ENCODE measurements at places on chromosomes 1 and 21. TPM values are rescaled to one million over a fixed set of nuclear protein-coding genes. Genes with fewer than 3 reads are reported as not detected.

DNA sequence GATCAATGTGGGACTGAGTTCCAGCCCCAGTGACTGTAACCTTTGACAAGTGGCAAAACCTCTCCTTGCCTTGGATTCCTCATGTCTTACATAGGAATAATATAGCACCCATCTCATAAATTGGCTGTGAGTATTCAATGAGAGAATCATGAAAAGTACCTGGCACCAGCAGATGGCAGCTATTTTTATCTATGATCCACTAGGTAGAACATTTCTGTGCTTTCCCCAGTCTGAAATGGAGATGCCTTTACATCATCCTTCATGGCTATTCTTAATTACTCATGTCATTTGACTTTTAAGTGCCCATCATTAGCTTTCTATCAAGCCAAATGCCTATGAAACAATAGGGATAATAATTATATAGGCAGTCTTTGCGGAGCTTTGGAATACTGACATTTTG lies 130.1 kb downstream of the TGFB2 start:
- no peaks in the 10 kb centered on the region for H3K36me3 ChIP-seq
- DNase-seq = no peak
- H3K27ac ChIP-seq = peak overlapping the region; percentile 36
- no peak overlapping the region for H3K4me3 ChIP-seq

The EXO1 gene
- total RNA-seq = not detected

DNA sequence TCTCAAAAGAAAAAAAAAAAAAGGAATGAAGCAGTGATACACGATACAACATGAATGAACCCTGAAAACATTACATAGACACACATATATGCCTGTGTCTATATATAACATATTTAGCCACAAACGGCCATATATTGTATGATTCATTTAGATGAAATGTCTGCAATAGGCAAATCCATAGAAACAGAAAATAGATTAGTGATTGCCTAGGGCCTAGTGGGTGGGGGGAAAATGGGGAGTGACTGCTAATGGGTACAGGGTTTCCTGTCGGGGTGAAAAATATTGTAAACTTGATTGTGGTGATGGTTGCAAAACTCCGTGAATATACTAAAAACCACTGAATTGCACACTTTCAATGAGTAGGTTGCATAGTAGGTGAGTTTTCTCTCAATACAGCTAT lies 6.0 kb upstream of the H6PD start:
- no peak overlapping the region for H3K27ac ChIP-seq
- DNase-seq = no peak
- no peak overlapping the region for H3K4me3 ChIP-seq
- H3K4me1 ChIP-seq = peaks cover 8% of the 10 kb centered on the region
- H3K27me3 ChIP-seq = no peaks in the 10 kb centered on the region
- no peaks in the 10 kb centered on the region for H3K36me3 ChIP-seq

The FNBP1L gene
- total RNA-seq = 12.6 TPM

The WDR77 gene
- total RNA-seq = 31.2 TPM

- H3K4me3 ChIP-seq = no peak overlapping the region
- DNase-seq = no peak
- H3K36me3 ChIP-seq = no peaks in the 10 kb centered on the region
- no peaks in the 10 kb centered on the region for H3K4me1 ChIP-seq
- no peaks in the 10 kb centered on the region for H3K27me3 ChIP-seq
These were observed 16.6 kb downstream of the CRNN start for GRCh38 chr1:152397474-152397873.

- no peak for DNase-seq
- H3K27me3 ChIP-seq = no peaks in the 10 kb centered on the region
- no peak overlapping the region for H3K4me3 ChIP-seq
- peaks cover 43% of the 10 kb centered on the region for H3K4me1 ChIP-seq
These were observed 5.9 kb downstream of the ADARB1 start for GRCh38 chr21:45080232-45080631.

DNA sequence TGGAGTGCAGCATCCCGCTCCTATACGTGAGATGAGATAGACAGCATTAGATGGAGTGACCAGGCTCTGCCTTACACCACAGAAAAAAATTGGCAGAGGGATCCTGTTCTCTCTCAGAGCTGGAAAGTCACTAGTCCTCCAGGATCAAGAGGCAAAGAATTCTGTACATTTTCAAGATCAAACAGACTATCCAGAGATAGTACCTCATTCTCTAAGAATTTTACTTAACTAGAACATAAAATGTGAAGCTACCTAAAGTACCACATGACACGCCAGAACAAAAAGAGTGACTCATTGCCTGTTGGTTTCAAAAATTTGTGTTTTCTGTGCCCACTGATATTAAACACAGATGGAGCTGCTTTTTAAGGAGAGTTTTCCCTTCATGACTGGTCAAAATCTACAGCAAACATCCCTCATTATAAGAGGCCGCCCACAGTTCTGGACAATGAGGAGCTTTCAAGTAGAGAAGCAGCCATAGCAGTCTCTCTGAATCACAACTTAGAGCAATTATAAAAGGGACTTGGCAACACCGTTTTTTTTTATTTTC lies 32.3 kb downstream of the CD160 start:
- H3K4me1 ChIP-seq = peaks cover 7% of the 10 kb centered on the region
- H3K4me3 ChIP-seq = no peak overlapping the region
- H3K27me3 ChIP-seq = no peaks in the 10 kb centered on the region

DNA sequence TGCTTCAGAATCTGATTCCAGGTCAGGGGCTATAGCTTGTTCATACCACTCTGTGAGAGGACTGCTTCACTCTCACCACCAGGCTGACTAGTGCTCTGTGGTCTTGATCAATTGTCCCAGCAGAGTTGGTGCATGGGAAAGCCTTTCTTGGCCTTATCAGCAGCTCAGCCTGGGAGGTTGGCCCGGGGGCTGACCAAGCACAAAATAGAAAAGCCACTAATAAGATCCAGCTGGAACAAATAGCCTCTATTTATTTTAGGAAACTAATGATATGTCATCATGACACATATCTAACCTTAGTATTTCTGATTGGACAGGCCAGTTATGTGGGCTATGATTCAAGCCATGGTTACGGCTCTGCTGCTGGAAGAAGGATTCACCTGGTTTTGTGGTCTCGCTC lies 134.2 kb downstream of the GDAP2 start:
- peaks cover 5% of the 10 kb centered on the region for H3K4me1 ChIP-seq
- no peak for DNase-seq
- no peaks in the 10 kb centered on the region for H3K27me3 ChIP-seq
- no peak overlapping the region for H3K27ac ChIP-seq

GRCh38 chr1:234551032-234551378 lies 59.0 kb downstream of the IRF2BP2 start:
- H3K27me3 ChIP-seq = no peaks in the 10 kb centered on the region
- H3K4me3 ChIP-seq = no peak overlapping the region
- H3K36me3 ChIP-seq = no peaks in the 10 kb centered on the region
